NCI-H226 (cell line): ENCODE measurements at places on chromosomes 1 and 21.

GRCh38 chr1:155038602-155039307 lies 5.1 kb downstream of the DCST1 start:
- DNase-seq, result peak; percentile 65

DNA sequence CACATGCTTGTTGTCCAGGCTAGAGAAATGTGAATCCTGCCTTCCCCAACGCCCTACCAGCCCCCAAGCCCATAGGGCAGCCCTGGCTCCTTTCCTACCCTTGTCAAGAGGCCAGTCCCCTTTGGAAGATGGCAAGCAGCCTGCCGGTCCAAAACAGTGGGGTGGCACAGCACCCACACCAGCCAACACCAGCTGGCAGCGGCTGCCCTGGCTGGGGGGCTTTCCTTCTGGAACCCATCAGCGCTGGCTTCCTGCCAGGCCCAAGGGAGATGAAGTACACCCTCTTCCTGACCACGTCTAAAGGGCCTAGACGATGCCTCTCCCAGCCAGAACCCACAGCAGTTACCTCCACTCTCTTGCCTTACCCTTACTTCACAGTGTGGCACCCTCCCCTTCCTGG lies 24.2 kb downstream of the KCNN3 start:
- no peak for DNase-seq

GRCh38 chr21:43976661-43977060 lies 35.4 kb upstream of the TRAPPC10 start:
- DNase-seq, result no peak

DNA sequence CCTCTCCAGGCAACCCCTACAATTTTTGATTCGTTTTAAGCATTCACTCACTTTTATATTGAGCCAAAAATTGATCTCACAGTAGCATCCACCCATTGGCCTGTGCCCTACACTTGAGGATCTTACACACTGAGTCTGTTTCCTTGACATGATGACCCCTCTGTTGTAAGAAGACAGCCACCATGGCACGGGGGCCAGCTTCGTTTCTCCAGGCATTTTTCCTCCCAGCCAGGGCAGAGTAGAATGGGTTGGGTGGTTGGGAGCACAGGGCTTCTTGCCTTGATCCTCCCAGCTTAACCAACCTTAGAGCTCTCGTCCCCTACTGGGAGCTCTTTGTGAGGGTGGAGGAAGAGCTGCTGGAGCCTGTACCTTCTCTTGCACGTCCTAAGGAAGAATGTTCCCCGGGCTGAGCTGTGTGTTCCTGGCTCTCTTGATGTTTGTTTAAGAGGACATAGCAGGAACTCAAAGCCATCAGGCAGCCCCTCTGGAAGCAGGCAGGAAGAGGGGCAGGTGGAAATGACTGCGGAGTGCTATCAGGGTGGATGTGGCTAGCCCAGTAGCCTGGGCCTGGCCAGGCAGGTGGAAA lies 213.2 kb upstream of the TMEM51 start:
- DNase-seq, result no peak

DNA sequence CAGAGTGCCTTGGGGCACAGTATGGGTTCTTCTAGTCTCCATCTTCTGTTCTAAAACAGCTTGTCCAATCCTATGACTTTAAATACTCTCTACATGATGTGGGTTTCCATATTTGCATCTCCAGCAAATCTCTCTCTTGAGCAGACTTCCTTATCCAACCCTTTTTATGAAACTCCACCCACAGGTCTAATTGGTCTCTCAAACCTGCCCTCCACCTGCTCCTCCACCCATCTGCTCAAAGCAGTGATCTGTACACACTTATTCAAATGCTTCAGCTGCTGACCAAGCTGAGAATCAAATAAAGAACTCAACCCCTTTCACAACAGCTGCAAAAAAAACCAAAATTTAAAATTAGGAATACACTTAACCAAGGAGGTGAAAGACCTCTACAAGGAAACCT lies 11.5 kb downstream of the MCOLN2 start:
- DNase-seq, result no peak

DNA sequence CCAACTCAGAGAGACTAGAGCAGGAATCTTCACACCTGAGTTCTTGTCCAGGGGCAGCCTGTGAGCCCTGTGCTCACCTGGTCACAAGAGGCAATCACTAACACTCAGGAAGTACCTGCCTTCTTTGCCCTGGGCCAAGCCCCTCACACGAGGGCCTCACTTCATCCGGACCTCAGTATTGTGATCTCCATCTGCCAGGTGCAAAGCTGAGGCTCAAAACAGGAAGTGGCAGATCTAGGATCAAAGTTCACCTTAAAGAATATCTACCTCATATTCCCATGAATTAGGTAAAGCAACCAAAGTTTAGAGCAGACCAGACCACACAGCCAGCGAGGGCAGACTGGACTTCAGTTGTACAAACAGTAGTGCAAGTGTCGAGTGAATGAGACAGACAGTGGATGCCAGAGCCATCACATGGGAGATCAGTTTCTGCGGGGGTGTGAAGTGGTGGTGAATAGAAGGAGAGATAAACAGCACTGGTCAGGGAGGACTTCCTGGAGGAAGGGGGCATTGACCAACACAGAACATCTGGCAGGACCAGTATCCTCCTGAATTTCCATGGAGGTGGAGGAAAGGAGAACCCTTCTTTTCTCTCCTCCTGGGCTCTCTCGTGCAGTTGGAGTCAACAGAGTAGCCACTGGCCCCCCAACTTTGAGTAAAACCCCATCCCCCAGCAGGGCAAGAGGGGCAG lies 116.6 kb upstream of the ZBTB40 start:
- no peak for DNase-seq

DNA sequence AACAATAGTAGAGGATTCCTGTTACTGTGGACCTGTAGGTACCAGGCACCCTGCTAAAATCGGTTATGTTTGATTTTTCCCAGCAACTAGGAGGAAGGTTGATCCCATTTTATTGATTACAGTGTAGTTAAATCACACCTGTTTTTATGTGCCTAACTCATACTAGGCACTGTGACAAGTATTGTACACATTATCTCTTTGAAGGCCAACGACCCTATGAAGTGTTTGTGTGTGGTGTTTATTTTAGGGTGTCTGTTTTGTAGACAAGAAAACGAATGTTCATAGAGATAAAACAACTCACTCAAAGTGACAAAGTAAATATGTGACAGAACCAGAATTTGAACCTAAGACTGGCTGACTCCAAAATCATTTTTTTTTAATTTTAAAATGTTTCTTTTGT lies 49.5 kb downstream of the FGGY start:
- DNase-seq, result no peak

GRCh38 chr1:194485432-194485831 lies 1299.0 kb upstream of the B3GALT2 start:
- DNase-seq, result no peak

DNA sequence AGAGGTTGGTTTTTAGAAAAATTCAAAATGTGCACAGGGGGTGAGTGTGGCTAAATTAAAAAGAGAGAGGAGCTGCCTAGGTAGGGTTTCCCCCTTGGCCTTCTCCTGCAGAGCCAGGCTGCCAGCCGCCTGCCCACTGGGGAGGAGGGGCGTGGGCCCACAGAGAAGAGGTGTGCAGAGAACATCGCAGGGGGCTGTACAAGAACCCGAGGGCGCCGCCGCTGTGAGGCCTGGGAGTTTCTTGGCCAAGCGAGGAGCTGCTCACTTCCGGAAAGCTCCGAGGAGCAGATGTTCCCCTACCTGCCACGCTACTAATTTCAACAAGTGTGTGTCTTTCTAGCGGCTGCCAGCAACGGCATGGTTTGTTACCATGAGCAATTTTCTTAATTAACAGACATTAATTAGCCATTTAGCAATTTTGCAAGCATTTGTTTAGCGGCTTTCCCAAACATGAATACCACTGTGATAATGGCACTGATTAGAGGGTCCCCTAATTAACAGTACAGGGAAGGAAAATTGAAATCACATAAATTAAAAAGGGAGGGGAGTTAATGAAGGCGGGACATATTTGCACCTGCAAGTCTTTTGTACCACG lies 59.7 kb downstream of the MRPL37 start:
- DNase-seq, result no peak

- no peak for DNase-seq
Observed at GRCh38 chr1:167698313-167698712, 23.5 kb upstream of the MPZL1 start.

DNA sequence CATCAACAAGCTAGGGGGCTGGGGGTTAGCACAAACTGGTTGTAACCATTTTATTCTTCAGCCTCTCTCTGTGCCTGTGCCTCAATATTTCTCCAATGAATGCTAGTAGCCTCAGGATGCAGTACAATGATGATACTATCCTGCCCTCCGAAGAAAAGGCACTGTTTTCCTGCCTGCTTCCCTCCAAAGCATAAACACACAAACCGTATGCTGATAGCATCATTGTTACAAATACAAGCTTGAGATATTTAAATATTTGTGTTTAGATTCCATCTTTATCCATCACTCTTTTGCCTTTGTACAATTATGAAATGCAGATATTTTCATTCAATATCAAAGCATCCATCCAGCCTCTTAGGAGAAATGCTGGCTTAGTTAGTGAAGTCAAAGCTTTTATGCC lies 404.8 kb downstream of the DUSP10 start:
- DNase-seq, result no peak

DNA sequence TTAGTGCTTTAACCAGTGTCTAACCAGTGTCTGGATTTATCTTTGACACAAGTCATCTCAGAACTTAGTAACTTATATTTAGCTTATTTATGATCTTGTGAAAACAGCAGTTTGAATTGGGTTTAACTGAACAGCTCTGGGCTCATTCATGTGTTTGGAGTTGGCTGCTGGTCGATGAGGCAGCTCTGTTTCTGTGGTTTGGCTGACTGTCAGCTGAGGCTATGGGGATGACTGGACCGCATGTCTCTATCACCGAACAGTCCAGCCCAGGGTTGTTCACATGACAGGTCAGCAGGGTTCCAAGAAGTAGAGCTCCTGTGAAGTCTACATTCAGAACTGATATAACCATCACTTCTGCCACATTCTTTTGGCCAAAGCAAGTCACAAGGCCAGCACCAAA lies 29.1 kb upstream of the C21orf91 start:
- DNase-seq, result peak; percentile 90

DNA sequence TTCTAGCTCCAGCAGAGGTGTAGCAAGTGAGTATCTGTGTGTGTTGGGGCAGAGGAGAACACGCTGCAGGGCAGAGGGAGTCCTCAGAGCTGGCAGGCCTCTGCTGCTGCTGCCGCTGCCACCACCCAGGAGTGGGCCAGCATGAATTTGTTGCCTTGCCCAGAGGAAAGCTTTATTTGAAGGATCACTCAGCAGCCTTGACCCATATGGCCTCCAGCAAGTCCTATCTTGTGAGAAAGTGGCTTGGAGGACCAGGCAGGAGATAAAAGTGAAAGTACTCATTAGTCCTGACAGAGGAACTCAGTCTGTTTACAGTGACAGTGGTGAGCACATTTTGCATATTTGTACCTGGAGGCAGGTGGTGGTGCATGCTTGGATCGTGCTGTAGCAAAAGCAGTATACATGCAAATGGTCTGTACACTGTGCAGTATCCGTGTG lies 3.1 kb downstream of the TRAF5 start:
- no peak for DNase-seq

GRCh38 chr1:147902253-147902845 lies at the start of gene GJA8:
Gene GJA8 (plus strand): TSS chr1:147902795. CDS start chr1:147907956, 5,161 bp downstream.
- DNase-seq, result peak; percentile 49

DNA sequence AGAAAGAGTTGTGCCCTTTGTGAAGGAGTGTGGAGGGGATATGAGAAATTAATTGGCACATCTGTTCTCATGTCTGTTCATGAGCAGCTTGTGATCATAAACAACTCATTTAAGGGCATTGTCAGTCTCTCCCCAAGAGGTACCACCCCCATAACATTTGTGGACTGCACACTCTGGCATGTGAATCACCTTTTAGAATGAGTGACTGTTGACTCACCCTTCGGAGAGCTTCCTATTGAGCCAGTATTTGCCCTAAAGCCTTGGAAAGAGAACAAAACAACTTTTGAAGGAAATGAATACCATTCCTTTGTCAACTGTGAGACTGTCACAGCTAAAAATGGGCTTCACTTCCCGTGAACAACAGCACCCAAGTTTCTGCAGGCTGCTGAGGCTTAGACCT lies 27.5 kb upstream of the MYSM1 start:
- DNase-seq, result peak; percentile 91

- peak; percentile 23 for DNase-seq
Observed at GRCh38 chr1:108897865-108898720, 21.3 kb downstream of the GPSM2 start.

DNA sequence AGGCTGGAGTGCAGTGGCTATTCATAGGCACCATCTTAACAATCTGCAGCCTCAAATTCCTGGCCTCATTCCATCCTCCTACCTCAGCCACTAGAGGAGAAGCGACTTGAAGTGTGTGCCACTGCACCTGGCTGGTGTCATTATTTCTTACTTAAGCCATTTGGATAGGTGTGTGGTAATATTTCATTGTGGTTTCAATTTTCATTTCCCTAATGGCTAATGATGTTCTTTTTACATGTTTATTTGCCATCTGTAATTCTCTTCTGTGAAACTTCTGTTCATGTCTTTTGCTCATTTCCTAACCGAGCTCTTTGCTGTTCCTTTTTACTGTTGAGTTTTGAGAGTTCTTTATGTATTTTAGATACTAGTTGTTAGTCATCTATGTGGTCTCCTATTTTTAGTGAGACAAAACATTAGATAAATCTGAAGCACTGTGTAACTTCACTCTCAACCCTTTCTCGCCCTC lies 66.8 kb downstream of the SLC27A3 start:
- DNase-seq, result no peak

DNA sequence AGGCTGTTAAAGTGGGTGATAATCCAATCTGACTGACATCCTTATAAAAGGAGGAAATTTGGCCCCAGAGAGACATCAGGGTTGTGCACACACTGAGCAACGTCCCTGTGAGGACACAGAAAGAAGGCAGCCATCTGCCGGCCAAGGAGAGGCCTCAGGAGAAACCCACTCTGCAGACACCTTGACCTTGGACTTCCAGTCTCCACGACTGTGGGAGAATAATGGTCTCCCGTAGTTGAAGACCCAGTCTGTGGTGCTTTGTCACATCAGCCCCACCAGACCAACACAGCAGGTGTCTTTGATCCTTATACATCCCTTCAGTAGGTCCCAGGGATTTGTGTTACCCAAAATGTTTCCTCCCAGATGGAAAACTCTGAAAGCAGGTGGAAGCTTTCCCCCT lies 4.2 kb upstream of the DNAJC28 start:
- no peak for DNase-seq

GRCh38 chr1:204382714-204383083 lies 23.0 kb upstream of the PLEKHA6 start:
- no peak for DNase-seq

DNA sequence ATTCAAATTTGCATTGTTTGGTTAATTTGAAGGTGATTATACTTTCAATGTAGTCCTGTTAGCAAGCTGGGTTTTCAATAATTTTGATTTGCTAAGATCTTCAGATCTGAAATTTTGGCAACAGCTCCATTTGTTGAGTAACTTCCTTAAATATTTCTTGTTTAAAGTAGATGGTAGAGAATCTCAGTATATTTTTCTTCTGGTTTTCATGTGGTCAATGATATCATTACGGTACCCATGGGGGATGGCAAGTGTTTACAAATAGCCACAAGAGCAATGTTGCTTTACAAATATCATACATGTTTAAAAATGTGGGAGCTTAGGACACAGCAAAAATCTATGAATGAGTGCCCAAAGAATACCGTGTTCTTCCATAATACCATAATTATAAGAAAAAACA lies 175.9 kb downstream of the IFI44 start:
- DNase-seq, result no peak

GRCh38 chr21:15247613-15248012 lies 182.8 kb upstream of the NRIP1 start:
- peak; percentile 7 for DNase-seq

- no peak for DNase-seq
Observed at GRCh38 chr1:76492752-76493430, 374.4 kb upstream of the ST6GALNAC5 start.

- no peak for DNase-seq
Observed at GRCh38 chr1:210448297-210448892, 119.7 kb downstream of the HHAT start.
